ENCODE measurements at places on chromosomes 5 and 9.

GRCh38 chr9:99079542-99079941, 25.4 kb upstream of the TGFBR1 start:
- DNase-seq = no peak

- DNase-seq = no peak
Measured at GRCh38 chr5:572398-573019, 39.6 kb upstream of the CEP72 start.

GRCh38 chr5:131593921-131594320, 41.1 kb downstream of the RAPGEF6 start:
- DNase-seq = no peak

DNA sequence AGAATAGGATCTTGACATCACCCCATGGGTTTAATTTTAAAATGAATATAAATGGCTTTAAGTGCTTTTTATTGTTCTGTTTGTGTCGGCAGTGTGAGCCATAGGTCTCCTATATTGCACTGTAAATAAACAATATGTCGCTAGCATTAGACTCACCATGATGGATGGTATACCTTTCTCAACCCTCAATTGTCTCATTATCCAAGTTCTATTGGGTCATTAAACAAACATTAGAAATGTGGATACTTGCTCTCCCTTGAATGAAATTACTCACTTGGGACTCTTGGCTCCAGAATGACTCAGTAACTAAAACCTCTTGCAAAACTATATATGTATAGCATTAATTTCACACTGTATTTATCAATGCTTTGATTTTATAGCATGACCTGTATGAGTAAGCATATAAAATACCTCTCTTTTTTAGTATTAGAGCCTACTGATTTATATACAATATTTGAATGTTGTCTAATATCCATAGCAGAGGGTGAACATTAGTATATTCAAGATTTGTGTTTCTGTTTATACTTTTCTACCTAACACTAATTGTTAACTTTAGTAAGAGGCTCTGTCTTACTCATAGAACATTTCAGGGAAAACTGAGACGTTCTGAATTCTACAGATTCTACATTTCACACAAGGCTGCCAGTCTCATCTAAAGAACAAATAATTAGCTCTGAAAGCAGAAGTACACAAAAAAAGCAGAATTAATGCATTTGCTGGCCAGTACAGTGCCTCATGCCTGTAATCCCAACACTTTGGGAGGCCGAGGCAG, 303.8 kb upstream of the PRR16 start:
- DNase-seq = no peak

GRCh38 chr9:14526504-14526903, 166.7 kb downstream of the ZDHHC21 start:
- DNase-seq = no peak
